ENCODE measurements at places on chromosomes 1 and 21.

- no peak for DNase-seq
Measured at GRCh38 chr1:46606255-46606965, 2.3 kb upstream of the MKNK1 start.

DNA sequence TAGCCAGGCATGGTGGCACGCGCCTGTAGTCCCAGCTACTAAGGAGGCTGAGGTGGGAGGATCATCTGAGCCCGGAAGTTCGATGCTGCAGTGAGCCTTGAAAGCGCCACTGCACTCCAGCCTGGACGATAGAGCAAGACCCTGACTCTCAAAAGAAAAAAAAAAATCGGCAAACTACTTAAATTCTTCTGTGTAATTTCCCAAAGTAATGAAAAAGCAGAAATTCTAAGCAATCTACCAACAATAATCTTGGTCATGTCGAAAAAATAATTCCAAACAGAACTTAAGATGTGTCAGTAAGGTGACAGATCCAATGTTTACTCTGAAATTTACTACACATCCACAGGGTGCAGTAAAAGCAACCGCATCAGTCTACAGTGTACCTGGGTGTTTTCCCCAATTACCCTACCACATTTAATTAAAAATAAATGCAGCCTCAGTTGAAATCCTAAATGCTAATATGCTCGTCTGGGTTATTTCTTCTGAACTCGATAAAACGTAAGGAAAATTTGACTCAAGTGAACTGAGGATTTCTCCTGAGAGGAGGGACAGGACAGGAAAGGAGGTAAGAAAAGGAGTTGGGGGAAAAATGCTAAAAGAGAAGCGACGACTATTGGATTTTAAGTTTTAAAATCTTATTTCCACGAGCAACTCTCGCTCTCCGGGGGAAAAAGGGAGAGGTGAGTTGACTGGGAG is 801 bp downstream of the EPRS1 start:
- peak; percentile 24 for DNase-seq

DNA sequence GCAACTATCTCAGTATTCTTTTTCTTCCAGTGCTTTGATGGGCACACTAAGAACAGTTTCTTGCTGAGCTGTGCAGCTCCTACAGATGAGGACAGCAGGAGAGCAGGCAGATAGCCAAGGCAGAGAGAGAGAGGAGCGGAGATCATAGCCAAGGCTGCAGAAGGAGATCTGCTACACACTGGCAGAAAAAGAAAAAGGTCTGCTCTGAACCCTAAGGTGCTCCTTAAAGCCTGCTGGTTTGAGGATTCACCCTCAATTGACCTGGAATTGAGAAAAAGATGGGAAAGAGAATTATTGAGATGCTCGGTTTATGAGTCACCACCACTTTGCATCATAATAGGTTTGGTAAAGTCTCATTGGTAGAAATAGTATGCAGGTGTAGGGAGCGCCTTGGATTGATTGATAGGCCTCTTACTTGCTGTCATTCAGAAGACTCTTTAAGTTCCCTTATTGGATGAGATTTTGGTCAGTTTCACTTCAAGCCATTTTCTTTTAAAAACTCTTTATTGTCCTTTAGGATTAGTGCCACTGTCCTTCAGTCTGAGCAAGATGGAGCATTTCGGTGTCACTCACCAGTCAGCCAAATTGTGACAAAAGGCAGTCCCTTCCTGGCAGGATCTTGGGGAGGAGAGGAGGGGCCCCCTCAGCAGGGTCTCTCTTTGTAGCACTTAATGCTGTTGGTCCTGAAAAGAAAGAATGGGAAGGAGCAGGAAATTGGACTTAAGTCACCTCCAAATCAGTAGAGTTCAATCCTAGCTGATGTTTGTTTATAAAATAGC is 685.0 kb downstream of the ADGRL2 start:
- peak; percentile 76 for DNase-seq

DNA sequence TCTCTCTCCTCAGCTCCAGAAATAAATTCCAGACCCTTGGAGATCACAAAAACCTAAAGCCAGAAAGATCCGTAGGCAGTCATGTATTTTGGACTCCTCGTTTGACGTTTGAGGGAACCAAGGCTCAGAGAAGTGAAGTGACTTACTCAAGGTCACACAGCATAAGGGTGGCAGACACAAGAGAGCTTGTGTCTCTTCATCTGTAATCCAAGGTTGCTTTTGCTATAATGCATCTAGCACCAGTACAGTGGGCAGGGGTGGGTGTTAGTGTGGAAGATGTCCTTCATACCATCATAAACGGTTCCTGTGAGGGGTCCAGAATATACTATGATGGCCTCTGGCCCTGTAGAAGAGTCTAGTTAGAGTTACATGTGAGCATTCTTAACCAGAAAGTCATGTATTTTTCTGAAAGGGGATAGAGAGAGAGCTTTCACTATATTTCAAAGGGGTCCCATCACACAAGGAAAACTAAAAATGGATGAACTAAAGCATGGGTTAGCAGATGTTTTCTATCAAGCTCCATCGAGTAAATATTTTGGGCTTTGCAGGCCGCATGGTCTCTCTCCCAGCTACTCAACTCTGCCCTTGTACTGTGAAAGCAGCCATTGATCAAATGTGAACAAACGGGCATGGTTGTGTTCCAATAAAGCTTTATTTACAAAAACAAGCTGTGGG is 144.9 kb downstream of the TOMM20 start:
- no peak for DNase-seq

- no peak for DNase-seq
Measured at GRCh38 chr1:159040893-159041724, 31.4 kb downstream of the IFI16 start.

- no peak for DNase-seq
Measured at GRCh38 chr1:63723602-63724001, 50.2 kb upstream of the ROR1 start.

DNA sequence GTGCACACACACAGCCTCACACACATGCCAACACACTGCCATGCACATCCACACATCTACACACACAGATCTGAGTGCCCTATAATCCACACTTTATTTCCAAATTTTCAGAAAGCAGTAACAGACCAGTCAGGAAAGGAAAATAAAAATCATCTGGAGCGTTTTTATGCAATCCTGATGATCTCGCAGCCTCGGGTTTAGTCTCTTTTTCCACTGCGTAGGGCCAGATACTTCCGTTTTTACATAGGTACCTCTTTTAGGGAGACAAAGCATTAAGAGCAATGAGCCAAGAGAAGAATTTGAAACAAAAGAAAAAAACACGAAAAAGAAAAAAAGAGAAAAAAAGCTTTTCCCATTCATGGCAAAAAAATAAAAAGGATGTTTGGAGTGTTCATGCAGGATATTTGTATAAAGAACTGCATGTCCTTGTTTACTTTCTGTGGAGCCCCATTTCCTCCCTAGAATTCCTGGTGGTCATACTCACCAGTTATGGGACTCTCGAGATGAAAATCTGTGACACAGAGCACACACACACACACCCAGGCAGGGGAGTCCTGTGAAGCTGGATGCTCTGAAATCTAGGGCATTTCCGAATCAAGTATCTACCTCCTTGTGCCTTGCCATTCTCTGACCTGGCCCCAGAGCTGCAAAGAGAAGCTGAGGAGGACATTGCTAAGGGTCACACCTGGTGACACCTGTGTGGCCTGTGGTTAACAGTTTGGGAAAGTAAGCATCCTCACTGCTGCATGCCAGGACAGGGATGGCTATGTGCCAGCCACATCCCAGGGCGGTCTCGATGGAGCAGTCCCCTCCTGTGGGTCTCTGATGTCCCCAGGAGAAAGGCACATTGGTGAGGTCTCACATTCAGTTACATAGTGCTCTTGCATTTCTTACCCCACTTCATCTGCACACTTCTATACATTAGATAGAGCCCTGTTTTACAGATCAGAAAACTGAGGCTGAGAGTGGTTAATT is 83.6 kb downstream of the RUNX1 start:
- DNase-seq, result no peak

- DNase-seq, result no peak
Measured at GRCh38 chr1:205082431-205082830, 1.8 kb downstream of the TMEM81 start.

GRCh38 chr1:29363536-29363935 is 127.2 kb downstream of the PTPRU start:
- DNase-seq, result no peak
